Gastroesophageal sphincter (tissue), 4 donors: ENCODE measurements at places on chromosomes 1 and 21.
A peak's percentile ranks its signal among the peaks of the same experiment; 100 is the strongest.

DNA sequence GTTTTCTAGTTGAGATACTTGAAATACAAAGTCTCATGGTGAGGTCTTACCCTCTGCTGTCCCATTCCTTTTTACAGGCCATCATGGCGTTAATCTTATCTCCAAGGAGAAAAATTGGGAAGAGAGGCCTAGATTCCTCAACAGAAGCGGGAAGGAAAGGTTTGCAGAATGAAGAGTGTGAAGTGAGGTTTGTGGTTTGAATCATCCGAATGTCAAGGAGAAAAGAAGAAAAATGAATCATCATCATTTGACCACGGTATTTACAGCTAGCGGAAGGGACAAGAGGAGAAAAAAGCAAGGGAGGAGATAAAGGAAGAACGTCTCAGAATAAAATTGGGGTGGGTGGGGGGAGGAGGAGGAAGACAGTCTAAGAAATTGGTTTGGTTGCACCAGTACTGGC lies 935 bp upstream of the COG2 start:
- no peak for ATAC-seq

DNA sequence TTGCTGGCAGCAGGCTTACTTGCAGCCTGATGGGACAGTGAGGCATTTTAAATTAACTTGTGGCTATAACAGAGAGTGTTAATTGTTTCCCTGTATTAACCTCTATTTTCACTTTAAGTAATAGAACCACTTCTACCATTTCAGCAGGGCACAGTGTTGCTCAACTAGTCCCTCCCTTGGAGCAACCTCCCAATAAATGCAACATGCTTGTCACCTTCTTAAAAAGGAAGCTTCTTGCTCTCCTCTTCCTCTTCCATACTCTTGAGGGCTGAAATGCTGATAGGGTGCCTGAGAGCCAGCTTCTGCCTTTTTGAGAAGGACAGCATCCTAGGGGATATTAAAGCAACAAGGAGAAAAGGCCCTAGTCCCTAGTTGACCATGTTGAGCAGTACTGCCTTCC lies 52.1 kb downstream of the C4BPA start:
- ATAC-seq = no peak

DNA sequence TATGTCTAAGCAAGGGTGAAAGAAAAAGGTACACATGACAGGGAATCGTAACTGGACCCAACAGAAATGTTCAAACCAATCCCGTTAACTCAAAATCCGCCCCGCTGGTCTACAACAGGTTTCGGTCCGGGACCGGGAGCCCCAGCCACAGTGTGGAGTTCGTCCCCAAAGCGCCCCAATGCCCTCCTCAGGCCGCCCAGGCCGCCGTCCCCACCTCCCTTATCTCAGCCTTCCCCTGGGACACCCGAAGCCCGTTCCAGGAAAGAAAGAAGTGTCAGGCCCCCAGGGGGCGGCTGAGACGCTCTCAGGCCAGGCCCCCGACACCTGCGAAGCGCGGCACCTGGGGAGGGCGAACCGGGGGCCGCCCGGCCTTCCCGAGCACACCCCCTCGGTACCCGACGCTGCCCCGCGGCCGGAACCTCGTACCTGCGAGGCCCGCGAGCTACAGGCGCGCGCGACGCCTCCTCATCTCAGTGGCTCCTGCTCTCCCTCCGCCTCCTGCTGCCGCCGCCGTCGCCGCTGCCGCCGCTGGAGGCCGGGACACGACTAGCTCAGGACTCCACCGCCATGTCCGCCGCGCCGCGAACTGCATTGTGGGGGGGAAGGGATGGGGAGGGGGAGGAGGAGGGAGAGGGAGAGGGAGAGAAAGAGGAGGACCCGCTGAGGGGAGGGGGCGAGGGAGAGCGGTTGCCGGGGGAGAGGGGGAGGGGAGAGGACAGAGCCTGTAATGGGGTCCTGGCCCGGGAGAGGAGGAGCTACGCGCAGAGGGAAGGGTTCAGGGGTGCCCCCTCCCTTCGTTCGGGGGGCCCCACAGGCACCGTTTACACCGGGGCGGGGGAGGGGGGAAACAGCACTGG lies at the start of gene TUT4:
TUT4 (minus strand) TSS at position 588 of the 857 bp plus-strand sequence. CDS start 26,812 bp downstream, outside the sequence.
- peak; percentile 81 for ATAC-seq

DNA sequence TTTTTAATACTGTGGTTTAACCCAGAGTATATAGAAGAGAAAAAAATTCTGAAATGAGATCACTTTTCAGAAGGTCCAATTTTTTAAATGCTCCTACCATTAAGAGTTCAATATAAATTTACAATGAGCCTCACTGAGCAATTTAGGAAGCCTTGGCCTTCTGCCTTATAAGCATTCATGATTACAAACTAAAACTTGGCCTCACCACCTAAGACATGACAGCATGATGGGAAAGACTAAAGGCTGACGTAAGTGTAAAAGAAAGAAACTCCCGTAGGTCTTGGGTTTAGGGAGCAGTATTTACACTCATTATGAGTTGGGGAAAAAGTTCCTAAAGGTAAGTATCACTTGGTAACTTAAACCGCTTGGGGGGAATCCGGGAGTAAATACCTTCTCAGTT lies 70.7 kb upstream of the ESRRG start:
- no peak for ATAC-seq

DNA sequence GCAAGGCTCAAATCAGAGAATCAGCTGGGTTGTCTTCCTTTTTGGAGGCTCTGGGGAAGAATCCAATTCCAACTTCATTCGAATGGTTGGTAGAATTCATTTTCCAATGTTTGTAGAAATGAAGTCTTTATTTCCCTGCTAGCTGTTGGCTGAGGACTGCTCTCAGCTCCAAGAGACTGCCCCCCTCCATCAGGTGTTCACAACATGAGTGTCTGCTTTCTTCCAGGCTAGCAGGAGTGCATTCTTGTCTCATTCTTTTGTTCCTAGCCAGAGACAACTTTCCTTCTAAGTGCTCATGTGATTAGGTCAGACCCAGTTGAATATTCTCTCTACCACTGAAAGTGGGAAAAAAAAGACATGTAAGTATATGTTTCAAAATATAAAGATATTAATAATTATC lies 95.2 kb downstream of the HLX start:
- no peak for ATAC-seq

GRCh38 chr1:69648486-69648885 lies 80.8 kb downstream of the LRRC7 start:
- ATAC-seq = no peak

DNA sequence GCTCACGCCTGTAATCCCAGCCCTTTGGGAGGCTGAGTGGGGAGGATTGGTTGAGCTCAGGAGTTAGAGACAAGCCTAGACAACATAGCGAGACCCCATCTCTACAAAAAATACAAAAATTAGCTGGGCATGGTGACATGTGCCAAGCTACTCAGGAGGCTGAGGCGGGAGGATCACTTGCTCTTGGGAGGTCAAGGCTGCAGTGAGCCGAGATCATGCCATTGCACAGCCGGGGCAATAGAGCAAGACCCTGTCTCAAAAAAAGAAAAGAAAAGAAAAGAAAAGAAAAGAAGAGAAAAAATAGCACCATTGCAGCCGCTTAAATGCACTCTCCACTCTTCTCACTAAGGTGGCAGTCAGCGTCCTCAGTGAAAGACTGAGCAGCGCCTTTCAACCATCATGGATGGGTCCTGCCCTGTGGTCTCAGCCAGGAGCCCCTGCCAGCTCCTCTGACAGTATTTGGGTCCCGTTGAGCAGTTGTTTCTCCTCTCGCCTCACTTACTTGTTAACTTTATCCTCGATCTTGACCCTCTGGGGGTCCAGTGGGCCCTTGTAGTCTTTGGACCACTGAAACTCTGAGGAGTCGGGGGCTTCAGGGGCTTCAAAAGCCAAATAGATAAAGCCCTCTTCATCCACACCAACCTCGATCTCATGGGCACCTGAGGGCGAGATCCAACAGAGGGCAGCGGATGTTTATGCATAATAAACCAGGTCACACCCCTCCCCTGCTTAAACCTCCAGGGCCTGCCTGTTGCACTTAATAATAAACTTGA lies 36.9 kb downstream of the MYOM3 start:
- ATAC-seq = no peak

- no peak for ATAC-seq
Measured at GRCh38 chr1:30758121-30758688, 631 bp upstream of the LAPTM5 start.

GRCh38 chr1:163980394-163980793 lies 578.6 kb upstream of the PBX1 start:
- no peak for ATAC-seq

- ATAC-seq = no peak
Measured at GRCh38 chr1:37478451-37478881, 4.1 kb downstream of the ZC3H12A start.

GRCh38 chr1:151612501-151613281 lies 841 bp downstream of the SNX27 start:
- no peak for ATAC-seq

DNA sequence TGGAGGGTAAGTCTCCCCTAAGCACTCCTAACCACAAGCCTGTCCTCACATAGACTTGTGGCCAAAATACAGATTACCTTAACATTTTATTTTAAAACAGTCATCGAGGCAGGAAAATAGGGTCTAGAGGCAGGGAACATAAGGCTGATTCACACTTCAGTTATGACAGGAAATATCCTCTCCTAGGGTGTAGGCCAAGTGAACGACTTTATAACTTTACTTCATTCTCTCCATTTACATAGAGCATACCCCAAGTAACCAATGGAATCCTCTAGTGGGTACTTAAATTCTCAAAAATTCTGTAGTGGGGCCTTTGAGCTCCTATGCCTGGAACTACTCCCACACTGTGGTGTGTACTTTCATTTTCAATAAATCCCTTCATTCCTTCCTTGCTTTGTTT lies 113.0 kb downstream of the WDR3 start:
- no peak for ATAC-seq

GRCh38 chr1:55064071-55064581 lies 24.8 kb downstream of the PCSK9 start:
- ATAC-seq = peak; percentile 23

- ATAC-seq = no peak
Measured at GRCh38 chr1:10787286-10787685, 9.2 kb downstream of the CASZ1 start.

DNA sequence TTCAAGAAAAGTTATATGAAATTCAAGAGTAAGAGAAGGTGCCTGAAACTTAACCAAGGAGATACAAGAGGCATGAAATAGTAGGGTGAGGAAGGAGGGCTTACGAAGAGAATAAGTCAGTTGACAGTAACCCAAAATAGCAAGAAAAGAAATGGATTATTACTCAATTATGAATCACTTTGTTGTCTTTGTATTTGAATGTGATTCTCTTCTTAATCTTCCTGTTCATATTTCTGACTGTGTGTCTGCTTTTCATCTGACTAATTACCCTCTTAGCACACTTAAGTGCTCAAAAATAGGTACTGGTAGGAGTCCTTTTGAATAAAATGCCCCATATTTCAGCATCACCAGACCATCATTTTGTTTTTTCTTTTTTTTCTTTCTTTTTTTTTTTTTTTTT lies 39.4 kb downstream of the GLMN start:
- ATAC-seq = no peak
